ENCODE measurements at places on chromosomes 12 and 14.
A peak's percentile ranks its signal among the peaks of the same experiment; 100 is the strongest.

GRCh38 chr12:41745593-41745992 lies 399.1 kb downstream of the GXYLT1 start:
- no peak for DNase-seq

DNA sequence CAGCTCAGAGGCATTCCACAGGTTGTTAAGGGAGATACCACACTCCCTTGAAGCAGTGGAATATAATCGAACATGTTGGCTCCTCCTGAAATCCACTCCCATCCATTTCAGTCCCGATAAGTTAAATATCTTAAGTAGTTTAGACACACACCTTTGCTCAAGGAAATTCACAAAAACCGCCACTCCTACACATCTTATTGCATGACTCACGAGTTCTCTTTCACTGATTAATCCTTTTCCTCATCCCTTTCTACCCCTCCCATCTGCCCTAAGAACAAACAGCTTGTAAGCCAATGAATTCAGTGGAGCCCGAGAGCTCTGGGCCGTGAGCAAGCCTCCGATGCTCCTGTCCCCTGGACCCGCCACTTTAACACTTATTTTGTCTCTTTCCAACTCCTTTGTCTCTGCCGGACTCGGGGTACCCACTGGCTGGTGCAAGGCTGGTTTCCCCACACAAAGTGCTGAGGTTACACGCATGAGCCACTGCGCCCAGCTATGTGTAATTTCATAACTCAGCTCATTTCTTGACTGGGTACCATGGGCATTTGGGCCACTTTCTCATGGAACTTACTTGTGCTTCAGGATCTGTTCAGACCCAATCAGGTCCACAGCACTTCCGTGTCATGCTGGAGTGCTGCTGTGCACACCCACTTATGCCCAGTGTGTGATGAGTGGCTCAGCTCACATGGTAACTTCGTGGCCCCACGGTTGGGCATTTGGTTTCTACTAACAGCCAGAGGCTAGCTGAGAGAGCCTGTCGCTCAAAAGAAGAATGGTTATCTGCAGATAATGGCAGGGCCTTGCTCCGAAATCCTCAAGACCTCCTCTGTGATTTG lies 171.8 kb upstream of the ALG10B start:
- DNase-seq: no peak

DNA sequence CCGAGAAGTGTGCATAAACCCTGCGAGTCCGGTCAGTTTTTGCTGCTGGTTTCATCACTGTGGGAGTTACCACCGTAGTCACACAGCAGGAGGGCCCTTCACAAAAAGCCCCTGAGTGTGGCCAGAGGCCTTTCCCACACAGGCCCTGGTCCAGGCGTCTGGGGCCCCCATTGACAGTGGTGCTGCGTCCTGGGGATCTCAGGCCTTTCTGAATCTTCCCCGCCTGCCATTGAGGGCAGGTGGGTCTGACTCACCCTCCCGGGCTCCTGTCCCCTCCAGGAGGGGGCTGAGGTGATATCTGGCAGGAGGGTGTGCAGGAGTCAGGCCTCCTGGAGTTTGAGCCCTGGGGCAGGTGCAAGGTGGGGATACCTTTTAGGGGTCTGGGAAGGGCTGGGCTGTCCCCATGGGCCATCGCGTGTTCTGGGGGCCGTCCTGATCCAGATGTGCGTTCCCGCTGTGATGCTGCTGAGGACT lies 358.5 kb downstream of the TMEM121 start:
- no peak for DNase-seq

DNA sequence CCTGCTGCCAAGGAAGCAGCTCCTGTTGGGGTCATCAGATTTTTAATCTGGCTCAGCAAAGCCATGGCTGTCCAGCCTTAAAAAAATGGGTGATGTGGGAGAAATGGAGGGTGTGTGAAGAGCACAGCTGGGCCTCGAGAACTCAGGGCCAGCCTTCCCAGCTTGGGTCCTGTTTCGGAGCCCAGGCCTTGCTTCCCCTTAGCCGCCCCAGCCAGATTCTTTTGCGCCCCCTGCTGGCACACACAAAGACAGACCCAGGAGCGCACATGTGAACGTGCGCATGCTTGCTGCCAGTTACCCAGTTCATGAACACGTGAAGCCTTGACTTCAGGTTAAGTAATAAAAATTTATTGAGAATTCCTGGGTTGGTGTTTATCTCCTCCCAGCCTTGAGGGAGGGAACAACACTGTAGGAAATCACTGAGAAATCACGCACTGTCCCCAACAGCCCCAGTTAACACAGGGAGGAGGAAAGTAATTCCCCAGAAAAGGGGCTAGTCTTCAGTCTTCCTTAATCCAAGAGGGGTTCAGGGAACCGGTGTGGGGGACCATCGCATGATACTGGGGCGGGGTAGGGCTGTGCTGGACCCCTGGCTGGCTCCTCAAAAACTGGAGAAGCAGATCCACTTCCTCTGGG lies 5.3 kb downstream of the PHB2 start:
- peak; percentile 78 for DNase-seq

GRCh38 chr14:97620066-97620465 lies 822.9 kb downstream of the VRK1 start:
- DNase-seq: no peak

GRCh38 chr14:54105406-54105805 lies 148.8 kb upstream of the BMP4 start:
- no peak for DNase-seq

DNA sequence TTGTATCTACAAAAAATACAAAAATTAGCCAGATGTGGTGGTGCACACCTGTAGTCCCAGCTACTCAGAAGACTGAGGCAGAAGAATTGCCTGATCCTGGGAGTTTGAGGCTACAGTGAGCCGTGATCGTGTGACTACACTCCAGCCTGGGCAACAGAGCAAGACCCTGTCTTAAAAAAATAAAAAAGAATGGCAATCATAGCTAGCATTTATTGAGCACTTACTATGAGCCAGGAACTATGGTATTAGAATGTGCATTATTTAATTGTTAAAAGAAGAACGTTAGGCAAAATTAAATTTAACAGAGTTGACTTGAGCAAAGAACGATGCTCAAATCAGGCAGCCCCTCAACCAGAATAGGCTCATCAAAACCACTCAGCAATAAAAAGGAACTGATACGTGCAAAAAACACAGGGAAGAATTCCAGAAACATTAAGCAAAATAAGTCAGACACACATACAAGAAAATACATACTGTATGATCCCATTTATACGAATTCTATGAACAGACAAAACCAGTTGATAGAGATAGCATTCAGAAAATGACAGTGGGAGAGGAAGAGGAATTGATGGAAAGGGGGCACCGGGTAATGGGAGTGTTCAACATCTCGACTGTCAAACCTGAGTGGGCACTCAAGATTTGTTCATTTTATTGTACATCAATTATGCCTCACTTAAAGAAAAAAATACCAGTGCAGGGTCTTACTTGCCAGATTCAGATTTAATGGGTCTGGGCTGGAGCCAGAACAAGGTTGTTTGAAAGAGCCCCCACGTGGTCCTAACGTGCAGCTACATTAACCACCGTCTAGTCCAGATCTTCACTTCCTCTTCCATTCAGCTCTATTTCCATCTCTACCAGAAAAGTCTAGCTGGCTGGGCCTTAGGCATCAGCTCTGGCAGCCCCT lies 8.0 kb downstream of the SCNN1A start:
- peak; percentile 49 for DNase-seq

- DNase-seq: no peak
These were observed 2.6 kb downstream of the ETFRF1 start for GRCh38 chr12:25197608-25198007.

DNA sequence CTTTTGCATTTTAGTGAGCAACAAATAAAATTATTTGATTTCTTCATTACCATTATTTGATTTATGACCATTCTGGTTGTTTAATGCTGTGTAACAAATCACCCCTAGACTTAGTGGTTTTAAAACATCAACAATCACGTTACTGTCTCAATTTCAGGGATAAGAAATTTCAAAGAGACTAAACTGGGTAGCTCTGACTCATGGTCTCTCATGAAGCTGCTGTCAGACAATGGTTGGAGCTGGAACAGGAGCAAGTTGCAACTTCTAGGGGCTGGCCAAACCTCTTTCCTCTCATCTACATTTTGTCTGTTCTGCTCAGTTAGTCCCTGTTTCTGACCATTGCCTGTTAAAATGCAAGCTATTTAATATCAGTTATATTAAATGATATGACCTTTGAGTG lies 517.0 kb downstream of the KCNH5 start:
- no peak for DNase-seq

GRCh38 chr14:89325299-89325883 lies 91.6 kb downstream of the FOXN3 start:
- no peak for DNase-seq

- no peak for DNase-seq
These were observed 1.3 kb upstream of the RNU6-7 start for GRCh38 chr14:32200368-32201192.

DNA sequence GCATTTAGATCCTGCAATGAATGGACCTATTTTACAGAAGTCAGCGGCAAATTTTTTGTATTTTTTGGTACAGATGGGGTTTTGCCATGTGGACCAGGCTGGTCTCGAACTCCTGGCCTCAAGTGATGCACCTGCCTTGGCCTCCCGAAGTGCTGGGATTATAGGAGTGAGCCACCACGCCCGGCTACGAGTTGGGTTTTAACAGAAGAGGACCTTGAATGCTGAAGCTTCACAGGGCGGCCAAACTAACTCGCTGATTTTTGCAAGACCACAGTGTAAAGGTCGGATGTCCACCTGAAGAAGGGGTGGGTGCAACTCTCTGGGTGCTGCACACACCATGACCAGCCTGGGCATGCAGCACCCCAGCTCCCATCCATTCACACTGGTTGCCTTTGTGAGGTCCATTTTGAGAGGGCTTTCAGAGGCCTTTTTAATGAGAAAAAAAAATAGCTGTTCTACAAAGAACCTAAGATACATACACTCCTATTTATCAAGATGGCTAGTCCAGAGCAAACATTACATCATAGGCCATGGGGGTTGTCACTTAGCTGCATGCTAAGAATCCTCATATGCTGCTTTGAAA lies 21.6 kb upstream of the CDK2AP1 start:
- DNase-seq: no peak

DNA sequence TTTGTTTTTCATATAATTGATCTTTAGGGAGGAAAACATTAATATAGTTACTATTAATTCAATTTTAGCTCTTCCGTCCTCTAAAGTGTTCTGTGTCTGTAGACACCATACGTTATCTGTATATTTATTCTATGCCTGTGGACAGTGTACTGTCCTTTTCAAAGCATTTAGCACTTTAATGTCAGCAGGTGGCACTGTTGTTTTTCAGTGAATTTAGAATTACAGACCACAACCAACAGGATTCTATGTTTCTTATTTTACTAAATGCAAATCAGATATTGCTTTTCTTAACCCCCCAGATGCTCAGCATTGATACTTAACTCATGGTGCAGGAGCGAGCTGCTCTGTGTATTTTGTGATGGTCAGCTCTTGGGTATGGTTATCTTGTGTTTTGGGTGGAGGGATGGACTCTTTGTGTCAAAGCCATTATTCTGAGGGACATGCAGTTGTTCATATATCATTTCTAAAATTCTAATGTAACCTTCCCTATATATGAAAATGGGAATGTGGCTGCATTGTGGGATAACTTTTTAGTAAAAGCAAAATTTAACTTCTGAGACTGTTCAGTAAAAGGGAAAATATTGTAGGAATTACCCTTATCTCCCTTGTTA lies 65.2 kb downstream of the PAPOLA start:
- DNase-seq: peak; percentile 41

GRCh38 chr12:57165741-57166140 lies 18.3 kb upstream of the LRP1-AS start:
- no peak for DNase-seq

DNA sequence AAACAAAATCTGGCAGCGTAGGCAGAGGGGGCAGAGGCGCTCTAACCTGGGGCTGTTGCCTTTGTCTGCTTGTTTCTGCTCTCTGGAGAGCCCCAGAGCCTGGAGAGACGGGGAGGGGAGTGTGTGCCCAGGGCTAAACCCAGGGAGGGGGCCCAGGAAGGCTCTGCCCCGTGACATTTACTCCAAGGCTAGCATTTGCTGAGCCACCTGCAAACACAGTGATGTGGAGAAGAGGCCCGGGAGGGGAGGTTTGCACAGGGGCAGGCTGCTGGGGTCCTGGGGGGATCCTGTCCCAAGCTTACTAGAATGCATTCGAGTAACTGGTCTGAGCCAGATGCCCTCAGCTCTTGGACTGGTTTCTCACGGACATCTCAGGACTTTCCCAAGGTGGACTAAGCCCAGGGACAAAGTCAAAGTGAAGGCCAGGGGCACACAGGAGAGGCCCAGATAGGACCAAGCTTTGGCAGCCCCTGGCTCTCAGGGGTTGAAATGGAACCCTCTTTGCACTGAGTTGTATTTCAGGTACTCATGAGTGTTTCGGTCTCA lies 12.0 kb downstream of the MEG3 start:
- DNase-seq: no peak

DNA sequence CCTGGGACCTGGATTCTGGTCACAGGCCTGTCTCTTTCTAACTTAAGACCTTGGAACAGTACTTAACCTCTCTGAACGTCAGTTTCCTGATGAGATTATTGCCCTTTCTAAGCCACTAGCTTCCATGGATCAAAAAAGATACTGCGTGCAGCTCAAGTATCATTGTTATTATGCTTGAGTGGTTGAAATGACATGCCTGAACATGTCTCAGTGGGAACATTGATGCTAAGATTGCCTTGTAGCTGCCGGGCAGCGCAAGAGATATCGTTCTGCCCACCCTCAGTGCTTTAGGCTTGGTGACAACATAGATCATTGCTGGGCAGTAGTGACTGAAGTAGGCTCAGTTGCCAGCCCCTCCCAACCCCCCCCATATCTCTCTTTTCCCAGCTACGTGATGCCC lies 131.9 kb downstream of the SMOC1 start:
- no peak for DNase-seq

DNA sequence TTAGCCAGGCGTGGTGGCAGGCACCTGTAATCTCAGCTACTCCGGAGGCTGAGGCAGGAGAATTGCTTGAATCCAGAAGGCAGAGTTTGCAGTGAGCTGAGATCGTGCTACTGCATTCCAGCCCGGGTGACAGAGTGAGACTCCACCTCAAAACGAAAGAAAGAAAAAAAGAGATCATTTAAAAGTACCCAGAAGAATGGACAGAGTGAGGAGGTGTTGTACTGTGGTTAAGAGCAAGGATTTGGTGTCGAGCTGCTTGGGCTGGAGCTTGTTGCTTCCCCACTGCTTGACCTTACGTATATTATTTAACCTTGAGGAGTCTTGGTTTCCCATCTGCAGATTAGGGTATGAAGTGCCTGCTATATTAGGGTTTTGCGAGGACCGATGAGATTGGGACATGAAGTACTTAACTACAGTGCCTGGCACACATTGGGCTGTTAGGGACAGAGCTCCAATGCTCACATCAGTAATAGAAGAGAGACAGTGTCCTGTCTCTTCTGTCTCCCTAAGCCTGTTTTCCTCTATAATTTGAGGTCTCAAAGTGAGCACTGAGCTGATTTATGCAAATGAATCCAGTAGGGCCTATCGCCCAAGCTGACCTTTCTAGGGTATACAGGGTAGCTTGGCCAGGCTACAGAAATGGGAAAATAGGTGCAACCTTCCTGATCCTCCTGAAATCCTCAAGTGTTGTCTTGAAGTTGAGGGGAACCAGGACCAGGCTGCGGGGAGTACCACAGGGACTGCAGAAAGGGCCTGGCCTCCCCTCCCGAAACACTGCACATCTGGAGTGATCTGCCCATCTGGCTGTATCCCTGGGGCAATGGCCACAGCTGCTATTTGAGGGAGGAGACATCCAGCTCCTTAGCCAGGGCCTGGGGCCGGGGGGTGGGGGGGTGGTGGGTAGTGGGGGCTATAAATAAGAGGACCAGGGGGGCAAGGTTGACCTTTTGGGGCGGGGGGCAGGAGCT lies 8.6 kb upstream of the HDAC7 start:
- no peak for DNase-seq
